ENCODE measurements at places on chromosomes 1 and 21.
A peak's percentile ranks its signal among the peaks of the same experiment; 100 is the strongest.

- peak; percentile 27 for DNase-seq
Measured at GRCh38 chr1:183580281-183580682, 10.0 kb downstream of the NCF2 start.

DNA sequence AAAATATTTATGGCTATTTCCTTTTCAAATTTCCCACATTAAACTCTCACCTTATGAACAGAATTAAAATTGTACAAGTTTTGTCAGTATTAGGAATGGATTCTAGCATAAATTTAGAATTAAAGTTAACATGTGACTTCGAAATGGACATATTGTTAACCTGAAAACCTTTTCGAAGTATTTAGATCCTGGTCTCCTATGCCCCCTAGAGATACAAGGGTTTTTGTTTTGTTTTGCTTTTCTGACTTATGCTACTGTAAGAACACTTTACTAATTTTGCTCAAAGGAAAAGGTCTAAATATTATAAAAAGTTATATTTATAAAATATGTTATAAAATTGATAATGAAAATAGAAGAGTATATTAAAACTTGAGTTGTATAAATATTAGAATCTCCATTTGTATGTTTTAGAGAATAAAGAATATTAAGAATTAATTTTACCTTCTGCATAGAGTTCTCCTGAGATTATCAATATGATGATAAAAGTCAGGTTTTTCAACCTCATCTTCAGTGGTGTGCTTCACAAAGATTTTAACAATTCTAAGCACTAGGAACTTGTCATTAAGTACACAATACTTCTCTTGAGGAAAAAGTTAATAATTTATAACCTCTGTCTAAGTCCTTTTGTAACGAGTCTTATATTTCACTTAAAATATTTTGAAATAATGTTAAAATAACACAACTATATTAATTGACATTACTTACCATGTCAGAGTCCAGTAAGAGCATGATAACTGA lies at the start of gene F13B:
Gene F13B, minus strand, starts transcription at position 542 of the 738 bp plus-strand sequence. Its CDS starts 37 bp downstream, at position 505.
- DNase-seq: no peak

DNA sequence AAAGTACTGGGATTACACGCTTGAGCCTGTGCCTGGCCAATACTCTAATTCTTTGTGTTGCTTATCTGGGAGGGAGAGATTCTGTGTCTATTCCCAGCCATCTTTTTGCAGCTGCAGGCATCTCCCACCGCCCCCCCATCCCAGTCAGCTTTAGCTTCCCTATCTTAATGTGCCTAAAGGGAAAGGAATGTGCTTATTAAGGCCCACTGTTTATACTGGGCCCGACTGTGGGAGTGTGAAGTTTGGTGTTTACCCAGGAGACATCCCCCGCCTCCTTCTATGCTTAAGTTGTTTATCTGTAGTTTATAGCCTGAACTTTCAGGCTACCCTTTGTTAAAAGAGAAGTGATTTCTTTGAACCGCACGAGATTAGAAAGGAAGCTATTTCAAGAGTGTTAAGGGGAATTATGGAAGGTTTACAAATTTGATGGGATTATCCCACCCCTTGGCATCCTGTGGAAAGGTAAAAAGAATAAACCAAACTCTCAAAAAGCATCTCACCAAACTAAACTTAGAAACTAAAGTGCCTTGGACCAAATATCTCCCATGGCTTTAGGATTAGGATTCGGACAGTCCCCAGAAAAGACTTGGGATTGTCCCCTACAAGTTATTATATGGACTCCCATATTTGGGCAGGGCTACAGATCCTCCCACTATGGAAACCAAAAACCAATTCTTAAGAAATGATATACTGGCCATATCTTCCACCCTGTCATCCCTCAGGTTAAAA lies 25.5 kb upstream of the ZNF496 start:
- DNase-seq: no peak

DNA sequence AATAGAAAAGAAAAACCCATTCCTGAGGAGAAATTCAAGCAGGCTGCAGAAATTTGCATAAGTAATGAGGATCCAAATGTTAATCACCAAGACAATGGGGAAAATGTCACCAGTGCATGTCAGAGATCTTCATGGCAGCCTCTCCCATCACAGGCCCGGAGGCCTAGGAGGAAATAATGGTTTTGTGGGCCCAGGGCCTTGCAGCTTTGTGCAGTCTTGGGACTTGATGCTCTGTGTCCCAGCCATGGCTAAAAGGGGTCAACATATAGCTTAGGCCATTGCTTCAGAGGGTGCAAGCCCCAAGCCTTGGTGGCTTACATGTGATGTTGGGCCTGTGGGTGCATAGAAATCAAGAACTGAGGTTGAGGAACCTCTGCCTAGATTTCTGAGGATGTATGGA lies 22.7 kb downstream of the RAB3GAP2 start:
- DNase-seq: no peak

DNA sequence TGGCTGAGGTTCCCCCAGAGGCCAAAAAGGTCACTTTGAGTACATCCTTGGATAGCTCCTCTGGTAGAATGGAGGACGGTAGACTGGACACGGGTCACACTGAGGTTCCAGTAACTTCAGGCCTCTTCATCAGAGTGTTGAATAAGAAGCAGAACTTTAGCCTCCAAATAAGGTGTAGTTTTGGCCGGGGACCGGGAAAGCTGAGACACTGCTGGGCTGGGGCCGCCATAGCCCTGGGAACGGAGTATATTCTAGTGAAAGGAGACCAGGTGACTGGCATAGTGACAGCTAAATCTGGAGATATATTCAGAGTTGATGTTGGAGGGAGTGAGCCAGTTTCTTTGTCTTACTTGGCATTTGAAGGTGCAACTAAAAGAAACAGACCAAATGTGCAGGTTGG lies 84.1 kb downstream of the EVA1C start:
- no peak for DNase-seq

GRCh38 chr21:15297824-15298223 lies 233.0 kb upstream of the NRIP1 start:
- no peak for DNase-seq

DNA sequence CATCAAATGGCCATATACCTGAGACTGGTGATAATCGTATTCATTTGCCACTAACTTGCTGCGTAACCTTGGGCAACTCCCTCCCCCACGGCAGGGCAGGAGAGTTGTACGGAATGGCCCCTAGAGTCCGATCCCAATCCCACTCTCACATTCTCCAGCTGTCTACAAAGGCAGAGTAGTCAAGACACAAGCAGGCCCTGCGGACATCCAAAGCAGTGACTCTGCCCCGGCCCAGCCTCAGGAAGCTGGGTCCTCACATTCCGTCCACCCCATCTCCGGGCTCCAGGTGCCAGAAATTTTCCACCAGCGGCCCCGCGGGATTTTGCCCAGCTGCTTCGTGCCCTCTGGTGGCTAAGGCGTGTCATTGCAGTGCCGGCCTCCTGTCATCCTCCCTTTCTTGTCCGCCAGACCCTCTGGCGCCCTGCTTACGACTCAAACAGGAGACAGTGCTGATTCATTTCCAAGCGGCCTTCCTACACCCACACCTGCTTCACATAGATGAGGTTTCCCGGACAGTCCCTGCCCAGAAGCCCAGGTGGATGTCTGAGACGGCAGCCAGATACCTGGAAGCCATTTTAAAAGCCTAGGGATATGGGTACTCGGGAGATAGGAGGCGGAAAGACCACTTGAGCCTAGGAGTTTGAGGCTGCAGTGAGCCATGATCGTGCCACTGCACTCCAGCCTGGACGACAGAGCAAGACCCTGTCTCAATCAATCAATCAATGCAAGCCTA lies 2.9 kb upstream of the S100A2 start:
- DNase-seq: peak; percentile 79

- no peak for DNase-seq
Measured at GRCh38 chr1:167359295-167359694, 138.6 kb downstream of the POU2F1 start.

GRCh38 chr1:231240531-231240882 lies 505 bp upstream of the GNPAT start:
- DNase-seq: no peak

GRCh38 chr1:194013561-194013960 lies 827.1 kb upstream of the B3GALT2 start:
- no peak for DNase-seq

GRCh38 chr21:35770101-35770945 lies 290.0 kb downstream of the SETD4 start:
- DNase-seq: no peak

- no peak for DNase-seq
Measured at GRCh38 chr1:174956086-174956485, 43.7 kb upstream of the CACYBP start.

DNA sequence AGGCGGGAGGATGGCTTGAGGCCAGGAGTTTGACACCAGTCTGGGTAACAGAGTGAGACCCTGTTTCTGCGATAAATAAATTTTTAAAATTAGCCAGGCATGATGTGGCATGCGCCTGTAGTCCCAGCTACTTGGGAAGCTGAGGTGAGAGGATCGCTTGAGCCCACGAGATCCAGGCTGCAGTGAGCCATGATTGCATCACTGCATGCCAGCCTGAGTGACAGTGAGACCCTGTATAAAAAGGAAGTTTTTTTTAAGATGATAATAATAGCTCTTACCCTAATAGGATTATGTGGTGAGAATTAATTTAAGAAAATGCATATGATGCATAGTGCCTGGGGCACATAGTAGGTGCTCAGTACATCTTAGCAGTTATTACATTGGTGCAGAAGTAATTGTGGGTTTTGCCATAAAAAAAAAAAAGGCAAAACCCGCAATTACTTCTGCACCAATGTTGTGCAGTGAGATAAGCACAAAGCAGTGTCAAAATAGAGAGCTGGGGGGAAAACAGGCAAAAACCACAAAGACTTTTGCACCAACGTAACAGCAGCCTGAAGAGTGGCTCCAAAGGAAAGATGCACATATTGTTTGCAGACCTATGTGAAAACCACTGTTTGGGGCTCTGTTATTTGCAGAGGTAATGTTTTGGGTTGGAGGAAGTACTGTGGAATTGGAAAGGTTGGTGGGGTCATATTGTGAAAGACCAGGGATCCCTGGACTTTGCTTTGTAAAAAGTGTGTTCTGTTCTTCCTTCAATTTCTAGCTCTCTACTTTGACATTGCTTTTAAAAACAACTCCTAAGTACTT lies 72.4 kb downstream of the PLXNA2 start:
- DNase-seq: no peak

- DNase-seq: peak; percentile 5
Measured at GRCh38 chr1:232029315-232029714, 402.7 kb downstream of the DISC1 start.

DNA sequence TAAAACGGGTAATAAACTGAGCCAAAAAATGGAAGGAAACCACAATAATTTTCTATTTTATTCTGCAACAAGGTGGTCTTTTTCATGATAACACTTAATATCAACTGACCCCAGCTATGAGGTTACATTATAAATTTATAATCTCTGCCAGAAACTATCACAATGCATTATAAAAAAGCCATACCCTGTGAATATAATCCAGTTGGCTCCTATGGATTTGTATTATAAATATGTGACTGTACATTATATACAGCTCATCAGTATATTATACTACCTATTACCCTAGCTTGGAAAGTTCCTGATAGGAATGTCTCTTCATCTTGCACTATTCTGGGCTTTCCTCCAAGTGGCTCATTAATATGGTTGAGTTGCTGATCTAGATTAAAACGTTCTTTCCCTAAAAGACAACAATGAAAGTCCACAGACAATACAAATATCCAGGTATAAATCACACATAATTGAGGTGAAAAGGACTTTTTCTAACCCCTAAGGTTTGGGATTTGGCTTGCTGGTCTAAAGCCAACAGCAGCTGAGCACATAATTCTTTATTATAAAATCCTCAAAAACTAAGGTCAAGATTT lies 487.7 kb downstream of the TTLL7 start:
- no peak for DNase-seq

- DNase-seq: no peak
Measured at GRCh38 chr1:66476774-66477173, 57.2 kb upstream of the SGIP1 start.

GRCh38 chr1:227796359-227796915 lies 19.0 kb upstream of the PRSS38 start:
- DNase-seq: no peak

GRCh38 chr1:16478091-16478490 lies 36.0 kb downstream of the RNU1-1 start:
- DNase-seq: no peak

- DNase-seq: no peak
Measured at GRCh38 chr1:4133939-4134321, 233.9 kb upstream of the C1orf174 start.

DNA sequence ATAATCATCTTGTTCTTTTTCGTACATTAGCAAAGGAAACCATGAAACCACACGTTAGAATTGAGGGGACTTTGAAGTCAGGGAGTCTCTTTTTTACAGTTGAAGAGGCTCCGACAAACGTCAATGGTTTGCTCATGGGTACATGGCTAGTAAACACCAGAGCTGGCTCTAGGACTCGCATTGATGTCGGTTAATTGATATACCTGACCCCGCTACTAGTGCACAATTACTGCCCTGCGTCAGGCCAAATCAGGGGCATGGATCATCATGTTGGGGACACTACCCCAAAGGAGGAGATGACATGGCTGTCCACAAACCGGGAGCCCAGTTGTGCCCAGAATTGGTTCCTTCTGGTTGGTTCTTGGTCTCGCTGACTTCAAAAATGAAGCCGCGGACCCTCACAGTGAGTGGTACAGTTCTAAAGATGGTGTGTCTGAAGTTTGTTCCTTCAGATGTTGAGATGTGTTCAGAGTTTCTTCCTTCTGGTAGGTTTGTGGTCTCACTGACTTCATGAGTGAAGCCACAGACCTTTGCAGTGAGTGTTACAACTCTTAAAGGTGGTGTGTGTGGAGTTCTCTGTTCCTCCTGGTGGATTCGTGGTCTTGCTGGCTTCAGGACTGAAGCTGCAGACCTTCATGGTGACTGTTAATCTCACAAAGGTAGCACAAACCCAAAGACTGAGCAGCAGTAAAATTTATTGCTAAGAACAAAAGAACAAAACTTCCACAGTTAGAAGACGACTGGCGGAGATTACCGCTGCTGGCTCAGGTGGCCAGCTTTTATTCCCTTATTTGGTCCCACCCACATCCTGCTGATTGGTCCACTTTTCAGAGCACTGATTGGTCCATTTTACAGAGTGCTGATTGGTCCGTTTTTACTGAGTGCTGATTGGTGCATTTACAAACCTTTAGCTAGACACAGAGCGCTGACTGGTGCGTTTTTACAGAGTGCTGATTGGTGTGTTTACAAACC lies 126.9 kb upstream of the ERRFI1 start:
- no peak for DNase-seq

- no peak for DNase-seq
Measured at GRCh38 chr1:67626861-67627235, 58.2 kb upstream of the GADD45A start.

GRCh38 chr1:47872886-47873285 lies 124.3 kb downstream of the TRABD2B start:
- no peak for DNase-seq
